Stimulated activated CD8-positive, alpha-beta memory T cell treated with anti-CD3 and anti-CD28 coated beads, Interleukin-4, amount 100 ng/mL, for 48 hours (primary cell): ENCODE measurements at places on chromosomes 13 and 19.
A peak's percentile ranks its signal among the peaks of the same experiment; 100 is the strongest.

DNA sequence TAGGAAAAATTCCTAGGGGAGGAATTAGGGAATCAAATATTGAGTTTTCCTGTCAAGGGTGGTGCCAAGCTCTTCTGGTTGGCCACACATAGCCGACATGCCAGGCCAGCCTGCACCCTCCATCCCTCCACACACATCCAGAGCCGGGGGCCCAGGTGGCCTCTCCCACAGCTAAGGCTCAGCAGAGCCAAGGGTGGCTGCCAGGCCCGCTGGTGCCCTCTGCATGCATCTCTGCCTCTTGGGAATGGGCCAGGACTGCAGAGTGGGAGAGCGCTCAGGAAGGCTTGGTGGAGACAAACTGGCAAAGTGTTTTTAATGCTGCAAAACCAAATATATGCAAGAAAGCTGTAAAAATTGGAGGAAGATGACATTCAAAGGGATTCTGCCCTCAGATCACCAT, 42.7 kb upstream of the GAS6 start:
- DNase-seq: no peak

DNA sequence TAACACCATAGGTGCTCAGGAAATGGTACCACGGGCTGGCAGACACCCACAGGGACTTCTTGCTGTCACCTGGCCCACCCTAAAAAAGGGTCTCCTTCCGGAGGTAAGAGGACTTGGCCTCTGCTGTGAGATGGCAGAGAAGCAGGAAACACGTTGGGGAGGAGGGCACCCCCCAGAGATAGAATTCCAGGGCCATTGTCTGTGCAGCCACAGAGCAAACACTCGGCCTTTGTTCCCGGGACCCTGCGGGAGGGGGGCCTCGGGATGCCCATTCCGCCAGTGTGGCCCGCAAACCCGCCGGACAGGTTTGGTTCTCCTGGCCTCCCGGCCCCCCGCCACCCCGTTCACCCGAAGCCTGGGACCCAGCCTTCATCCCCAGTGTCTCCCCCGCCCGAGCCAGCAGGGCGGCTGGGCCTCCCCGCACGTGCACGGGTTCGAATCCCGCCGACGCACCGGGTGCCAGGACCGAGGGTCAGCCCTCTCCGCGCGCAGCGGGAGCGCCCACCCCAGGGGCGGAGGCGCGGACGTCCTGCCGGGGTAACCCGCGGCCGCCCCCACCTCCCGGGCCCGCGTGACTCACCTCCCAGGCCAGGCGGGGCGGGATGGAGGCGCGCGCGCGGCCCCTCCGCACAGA, 714 bp downstream of the PLPP2 start:
- peak; percentile 35 for DNase-seq

GRCh38 chr13:51125495-51126226, 14.6 kb upstream of the C13orf42 start:
- DNase-seq: peak; percentile 63

DNA sequence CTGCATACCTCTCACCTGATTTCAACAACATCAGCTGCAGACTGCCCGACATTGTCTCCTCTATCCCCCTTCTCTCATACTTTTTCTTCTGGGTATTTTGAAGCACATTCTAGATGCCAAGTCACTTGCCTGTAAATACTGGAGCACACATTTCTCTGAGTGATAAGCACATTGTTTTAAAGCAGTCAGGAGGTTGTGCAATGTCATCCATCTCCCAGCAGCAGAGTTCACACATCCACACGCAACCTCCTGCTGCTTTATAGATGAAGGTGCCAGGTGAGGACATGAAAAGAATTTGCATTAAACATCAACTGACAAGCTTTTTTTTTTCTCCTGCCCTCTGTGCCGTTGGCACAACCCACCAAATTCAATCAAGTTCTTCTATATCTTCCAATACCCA, 5.5 kb downstream of the UPK1A start:
- DNase-seq: no peak

- peak; percentile 20 for DNase-seq
Observed at GRCh38 chr19:51136851-51137551, 5.1 kb upstream of the SIGLEC7 start.

GRCh38 chr19:55443045-55443823, at the start of gene SHISA7:
TSS of gene SHISA7 (minus strand) at chr19:55443300. CDS start at chr19:55442863, 437 bp downstream.
- DNase-seq: no peak

GRCh38 chr13:95477187-95477586, 75.3 kb upstream of the CLDN10 start:
- DNase-seq: no peak

DNA sequence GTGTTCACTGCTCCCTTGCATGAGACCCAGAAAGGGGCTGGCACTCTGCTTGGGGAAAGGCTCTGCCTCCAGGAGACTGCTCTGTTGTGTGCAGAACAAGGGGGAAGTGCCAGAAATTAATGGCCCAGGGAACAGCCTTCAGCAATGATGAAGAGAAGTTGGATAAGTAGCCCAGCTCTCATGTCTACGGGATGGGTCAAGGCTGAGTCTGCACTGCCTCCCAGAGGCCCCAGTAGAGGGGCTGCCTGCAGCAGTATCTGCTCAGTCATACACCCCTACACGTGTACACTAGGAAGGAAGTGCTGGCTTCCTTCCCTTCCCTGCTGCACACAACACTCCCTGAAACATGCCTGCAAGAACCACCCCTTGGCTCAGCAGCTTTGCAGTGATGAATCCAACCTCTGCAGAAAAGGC, 54.6 kb upstream of the URI1 start:
- no peak for DNase-seq

- no peak for DNase-seq
Observed at GRCh38 chr13:50133358-50133953, 118.2 kb downstream of the KCNRG start.

DNA sequence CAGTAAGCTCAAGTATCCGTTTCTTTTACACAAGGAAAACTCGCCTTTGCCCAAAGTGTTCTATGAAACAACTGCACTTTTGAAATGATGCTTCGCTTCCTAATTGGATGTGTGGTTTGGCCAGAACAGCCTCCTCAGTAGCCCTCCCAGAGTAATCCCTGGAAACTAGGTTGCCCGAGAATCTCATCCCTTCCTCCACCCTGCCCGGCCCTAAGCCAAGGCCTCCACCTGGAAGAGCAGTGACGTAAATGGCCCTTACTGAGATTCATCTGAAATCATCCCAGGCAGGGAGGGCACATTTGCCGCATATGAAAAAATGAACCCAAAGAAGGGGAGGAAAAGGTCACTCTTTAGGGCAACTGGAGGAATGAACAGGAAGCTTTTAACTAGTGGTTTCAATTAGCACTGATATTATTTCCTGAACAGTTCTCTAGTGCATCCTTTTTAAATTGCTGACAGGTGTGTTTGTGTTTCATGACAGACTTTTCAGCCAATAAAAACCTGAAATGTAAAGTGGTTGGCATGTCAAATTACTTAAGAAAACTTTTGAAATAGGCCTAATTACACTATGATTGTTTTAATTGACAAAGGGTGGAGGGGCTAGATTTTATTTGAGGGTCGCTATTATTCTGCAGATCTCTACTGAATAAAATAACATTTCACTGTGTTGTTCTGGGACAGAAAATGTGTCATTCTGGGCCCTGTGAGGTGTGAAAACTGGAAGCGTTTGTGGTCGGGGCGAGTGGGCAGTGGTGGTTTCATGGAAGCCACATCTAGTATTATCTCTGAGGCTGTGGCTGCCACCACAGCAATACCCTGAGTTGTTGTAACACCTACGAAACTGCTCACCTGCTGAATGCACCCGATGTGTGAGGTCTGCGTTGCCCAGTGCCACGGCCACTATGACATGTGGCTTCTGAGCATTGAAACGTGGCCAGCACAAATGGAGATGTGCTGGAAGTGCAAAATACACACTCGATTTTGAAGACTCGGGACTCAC, 112.1 kb downstream of the ZIC5 start:
- peak; percentile 87 for DNase-seq

DNA sequence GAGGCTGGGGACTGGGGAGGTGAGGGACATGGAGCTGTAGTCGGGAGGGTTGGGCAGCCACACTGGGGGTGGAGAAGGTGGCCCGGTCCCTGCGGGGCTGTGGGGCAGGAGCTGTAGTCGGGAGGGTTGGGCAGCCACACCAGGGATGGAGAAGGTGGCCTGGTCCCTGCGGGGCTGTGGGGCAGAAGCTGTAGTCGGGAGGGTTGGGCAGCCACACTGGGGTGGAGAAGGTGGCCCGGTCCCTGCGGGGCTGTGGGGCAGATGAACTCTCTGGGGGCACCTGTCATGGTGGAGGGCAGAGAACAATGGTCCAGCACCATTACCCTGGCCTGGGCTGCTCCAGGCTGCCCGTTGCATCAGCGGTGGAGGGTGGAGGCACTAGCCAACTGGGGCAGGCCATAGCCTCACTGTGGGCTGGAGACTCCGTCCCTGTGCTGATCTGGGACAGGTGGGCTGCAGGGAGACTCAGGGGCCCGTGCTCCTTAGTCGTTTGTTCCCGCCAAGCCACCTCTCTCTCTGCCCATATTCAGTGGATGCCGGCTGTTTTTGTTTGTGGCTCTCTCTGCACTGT, 51.4 kb downstream of the ATP11A start:
- DNase-seq: no peak

- no peak for DNase-seq
Observed at GRCh38 chr13:41212881-41213280, 18.5 kb upstream of the KBTBD7 start.

- DNase-seq: no peak
Observed at GRCh38 chr13:45490068-45490467, 25.3 kb downstream of the COG3 start.

- no peak for DNase-seq
Observed at GRCh38 chr19:44745341-44745831, 3.1 kb upstream of the BCL3 start.

- no peak for DNase-seq
Observed at GRCh38 chr13:74969419-74969818, 512.5 kb downstream of the TBC1D4 start.

DNA sequence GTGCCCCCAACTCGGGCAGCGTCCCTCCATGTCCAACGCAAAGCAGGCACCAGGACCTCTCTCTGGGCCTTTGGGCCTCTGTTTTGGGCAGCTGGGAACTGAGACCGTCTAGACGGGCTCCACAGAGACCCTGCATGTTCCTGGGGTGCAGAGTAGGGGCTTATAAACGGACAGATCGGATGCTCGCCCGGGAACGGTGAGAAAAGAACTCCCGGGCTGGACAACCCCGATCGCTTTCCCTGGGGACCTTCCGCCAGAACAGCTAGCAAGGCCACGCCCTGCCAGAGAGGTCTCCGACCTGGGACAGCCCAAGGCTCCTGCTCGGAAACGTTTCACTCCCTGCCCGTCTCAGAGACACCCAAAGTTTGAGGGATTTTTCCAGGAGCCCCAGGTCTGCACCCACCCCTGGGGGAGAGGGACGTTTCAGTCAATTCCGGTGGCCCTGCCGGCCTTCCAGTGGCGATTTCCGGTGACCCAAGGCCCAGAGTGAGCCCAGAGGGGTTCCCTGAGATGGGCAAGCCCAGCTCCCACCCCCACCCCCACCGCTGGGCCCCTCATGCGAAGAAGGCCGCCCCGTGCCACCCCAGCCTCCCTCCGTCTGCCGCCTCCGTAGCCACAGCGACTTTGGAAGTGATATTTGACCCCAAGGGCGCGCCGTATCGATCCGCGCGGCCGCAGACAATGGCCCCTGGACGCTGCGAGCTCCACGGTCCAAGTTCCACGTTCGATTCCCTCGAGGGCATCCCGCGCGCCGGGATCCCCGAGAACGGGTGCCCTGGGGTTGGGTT, 1.7 kb downstream of the NR2F6 start:
- DNase-seq: no peak

- DNase-seq: no peak
Observed at GRCh38 chr19:2507109-2507508, 31.2 kb downstream of the GADD45B start.

GRCh38 chr13:30576528-30576927, 41.2 kb upstream of the USPL1 start:
- DNase-seq: peak; percentile 56

DNA sequence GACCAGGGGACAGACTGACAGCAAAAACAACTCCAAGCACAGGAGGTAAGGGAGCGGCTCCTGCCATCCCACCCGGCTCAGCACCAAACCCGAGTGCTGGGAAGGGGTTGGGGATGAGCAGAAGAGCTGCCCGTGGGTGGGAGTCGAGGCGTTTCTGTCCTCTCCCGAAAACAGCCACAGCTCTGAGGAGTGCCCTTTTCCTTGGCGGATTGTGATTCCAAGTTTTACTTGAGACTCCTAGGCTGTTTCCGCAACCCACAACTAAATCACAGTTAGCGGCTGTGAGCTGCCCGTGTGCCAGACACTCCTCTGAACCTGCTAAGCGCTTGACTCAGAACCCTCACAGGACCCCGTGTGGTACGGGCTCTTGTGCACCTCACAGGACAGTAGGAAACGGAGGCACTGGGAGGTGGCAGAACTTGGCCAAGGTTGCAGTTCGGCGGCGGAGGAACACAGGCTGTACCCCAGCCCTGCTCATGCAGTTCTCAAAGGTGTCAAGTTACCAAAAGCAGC, 21.4 kb downstream of the CFAP97D2 start:
- no peak for DNase-seq

DNA sequence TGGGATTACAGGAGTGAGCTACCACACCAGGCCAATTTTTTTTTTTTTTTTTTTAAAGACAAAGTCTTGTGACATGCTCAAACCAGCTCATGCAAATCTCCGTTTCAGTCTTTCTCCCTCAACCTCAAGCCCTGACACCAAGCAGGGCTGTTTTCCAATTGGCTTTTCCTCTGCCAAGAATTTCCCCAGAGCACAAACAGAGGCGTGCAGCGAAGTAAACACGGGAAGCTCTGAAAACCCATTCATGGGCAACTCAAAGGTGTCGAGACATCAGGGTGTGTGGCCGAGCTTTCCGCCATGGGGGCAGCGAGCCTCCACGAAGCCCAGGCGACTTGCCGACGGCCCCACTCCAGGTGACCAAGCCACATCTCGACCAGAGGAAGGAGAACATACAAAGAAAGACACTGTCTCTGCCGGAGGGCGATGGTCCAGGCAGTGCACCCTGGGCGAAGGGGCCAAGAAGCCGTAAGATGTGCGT, 70.0 kb downstream of the INSR start:
- no peak for DNase-seq

GRCh38 chr19:10339380-10339960, at the start of gene ICAM3:
TSS of gene ICAM3 (minus strand) at chr19:10339624. CDS start at chr19:10339614, 10 bp downstream.
- DNase-seq: peak; percentile 83

- peak; percentile 77 for DNase-seq
Observed at GRCh38 chr19:7492142-7492541, 3.3 kb upstream of the PEX11G start.

GRCh38 chr19:7888145-7888825, at the start of gene LRRC8E:
TSS of gene LRRC8E (plus strand) at chr19:7888510. CDS start at chr19:7895604, 7,094 bp downstream.
- peak; percentile 68 for DNase-seq

DNA sequence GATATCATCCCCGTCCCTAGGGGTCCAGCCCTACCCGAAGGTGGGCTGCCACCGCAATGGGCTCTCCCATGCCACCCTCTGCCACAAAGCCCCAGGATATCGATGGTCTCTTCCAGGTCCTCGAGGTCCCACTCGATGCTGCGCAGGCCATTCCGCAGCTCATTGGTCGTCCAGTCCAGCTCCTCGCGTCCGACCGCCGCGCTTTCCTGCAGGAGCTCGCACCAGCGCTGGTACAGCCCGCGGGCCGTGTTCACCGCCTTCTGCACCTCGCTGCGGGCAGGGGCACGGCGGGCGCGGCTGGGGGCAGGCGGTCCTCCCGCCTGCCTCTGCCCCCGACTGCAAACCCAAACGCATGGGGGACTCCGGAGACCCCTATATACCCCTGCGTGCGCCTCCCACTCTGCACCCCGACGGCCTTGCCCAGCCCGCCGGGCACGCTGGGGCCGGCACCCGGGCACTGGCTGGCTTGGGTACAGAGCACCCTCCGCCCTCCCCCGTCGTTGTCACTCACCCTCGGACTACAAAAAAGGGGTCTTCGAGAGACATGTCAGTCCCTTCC, 468 bp downstream of the STX10 start:
- peak; percentile 61 for DNase-seq
